ENCODE measurements at places on chromosomes 1 and 21.

DNA sequence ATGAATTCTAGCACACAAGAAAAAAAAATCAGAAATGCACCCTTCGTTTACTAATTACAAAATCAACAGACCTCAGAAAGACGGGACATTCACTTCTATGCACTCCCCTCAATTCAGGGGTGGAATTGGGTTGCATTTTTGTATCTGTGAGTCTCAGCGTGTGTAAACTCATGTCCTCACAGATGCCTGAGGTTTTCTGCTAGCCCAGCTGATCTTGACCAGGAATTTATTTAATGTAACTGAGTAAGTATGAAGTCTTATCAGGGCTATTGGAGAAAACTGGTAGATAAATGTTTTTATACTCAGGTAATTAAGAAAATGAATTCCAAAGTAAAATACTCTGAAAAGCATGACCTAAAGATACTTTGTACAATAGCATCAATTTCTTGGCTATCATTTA lies 167.7 kb downstream of the RUNX1 start:
- DNase-seq = no peak

GRCh38 chr1:220186752-220187151 lies 85.5 kb downstream of the RAB3GAP2 start:
- no peak for DNase-seq

- no peak for DNase-seq
Measured at GRCh38 chr1:119885903-119886783, 10.2 kb downstream of the ADAM30 start.

DNA sequence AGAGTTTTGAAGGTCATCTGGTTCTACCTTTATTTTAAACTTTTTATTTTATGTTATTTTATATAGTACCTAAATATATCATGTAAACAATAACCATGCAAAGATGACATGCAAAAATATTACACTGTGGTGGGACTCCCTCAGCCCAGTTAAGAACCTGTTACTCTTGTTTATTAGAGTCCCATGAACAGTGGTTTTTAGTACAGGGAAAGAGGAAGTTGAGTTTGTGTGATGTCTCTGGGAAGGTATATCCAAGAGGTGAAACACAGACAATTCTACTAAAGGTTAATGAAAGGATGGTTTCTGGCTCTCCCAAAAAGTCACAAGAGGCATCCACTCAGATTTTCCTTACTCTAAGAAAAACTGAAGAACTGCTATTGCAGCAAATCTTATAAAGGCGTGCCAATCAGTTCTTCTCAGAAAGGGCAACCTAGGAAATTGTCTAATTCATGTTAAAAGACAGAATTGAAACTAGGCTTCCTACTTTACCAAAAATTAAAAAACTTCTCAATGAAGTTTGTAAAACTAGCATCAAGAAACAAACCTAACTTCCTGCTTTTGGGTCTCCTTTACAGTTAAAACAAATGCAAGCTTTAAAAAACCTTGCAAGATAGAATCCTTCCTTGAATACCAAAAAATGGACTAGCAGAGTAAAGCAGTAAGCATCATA lies 19.9 kb downstream of the GFI1 start:
- no peak for DNase-seq

DNA sequence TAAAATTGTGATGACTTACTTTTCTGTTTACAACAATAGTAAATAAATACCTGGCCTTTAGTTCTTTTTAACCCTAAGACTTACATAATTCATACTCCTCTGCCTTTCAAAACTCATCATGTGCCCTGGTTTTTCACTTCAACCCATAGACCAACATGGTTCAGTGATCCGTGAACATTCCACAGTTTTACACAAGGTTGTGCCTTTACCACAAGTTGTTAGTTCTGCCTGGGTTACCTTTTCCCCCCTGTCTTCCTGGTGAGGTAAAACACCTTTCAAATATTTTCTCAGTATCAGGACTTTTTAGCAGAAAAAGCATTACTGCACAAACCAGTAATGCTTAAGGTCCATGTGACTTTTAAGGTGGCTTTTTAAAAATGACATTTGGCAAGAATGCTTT lies 1466.4 kb downstream of the PLA2G4A start:
- no peak for DNase-seq

GRCh38 chr21:16243396-16243795 lies 513.6 kb downstream of the USP25 start:
- DNase-seq = no peak

DNA sequence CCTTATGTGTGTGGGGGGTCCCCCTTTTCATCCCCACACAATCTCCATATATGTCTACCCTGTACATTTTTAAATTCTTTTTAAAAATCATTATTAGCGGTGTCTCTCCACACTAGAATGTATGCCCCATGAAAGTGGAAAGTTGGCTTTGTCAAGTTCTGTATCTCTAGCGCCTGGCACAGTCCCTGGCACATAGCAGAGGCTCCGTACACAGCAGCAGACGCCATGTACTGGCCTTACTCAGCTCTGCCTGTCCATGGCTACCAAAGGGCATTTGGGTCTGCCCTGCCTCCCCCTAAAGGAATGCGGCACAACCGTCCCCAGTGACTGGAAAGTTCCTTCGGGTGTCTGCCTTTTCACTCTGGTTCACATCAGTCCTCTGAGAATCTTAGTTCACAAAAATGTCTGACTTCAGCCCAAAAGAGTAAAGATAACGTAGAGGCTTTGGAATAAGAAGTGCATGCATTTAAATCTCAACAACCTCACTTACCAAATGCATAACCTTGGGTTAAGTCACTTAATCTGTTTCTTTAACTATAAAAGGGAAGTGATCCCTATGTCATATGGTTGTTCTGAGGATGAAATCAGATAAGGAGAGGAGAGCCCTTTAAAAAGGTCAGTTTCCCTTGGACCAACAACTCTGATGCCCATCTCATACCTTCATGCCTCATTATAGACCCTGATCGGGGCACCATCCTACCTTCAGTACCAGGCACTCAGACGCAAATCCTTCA lies 61.1 kb downstream of the CD46 start:
- DNase-seq = no peak

GRCh38 chr1:15985611-15986297 lies 9.9 kb upstream of the ZBTB17 start:
- DNase-seq = no peak

GRCh38 chr1:113886417-113887401 lies 672 bp downstream of the BCL2L15 start:
- DNase-seq = no peak

- no peak for DNase-seq
Measured at GRCh38 chr1:6256645-6257044, 4.3 kb downstream of the GPR153 start.

GRCh38 chr1:30909365-30910068 lies 959 bp upstream of the SDC3 start:
- no peak for DNase-seq

DNA sequence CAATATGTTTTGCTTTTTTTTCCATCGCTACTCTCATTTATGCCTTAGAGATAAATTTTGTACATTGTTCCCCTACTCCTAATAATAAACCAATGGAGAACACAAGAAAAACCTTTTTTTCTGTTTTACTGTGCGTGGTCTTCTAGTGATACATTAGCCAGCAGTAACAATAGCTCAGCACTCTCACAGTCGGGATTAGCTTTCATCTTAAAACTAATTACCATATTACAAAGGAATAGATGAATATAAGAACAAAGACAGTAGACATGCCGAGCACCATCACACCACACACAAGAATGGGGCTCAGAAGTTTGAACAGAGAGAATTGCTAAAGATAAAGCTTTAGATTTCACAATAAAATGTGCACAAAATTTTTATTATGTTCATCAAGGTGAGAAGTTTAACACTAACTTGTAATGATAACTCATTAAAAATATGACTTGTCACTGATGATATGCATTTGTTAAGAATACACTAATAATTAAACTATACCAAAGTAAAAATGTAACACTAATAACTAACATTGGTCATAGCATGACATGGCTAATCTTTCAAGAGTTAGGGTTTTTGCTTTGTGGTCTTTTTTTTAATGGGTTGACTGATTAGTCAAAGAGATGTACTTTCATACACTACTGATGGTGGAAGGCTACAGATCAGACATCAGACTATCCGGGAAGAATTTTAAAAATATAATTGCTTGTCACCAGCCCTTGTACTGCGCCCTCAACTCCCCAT lies 61.8 kb downstream of the EXTL2 start:
- no peak for DNase-seq

Measured in NCI-H748 treated with DMSO at 0.1 percent for 48 hours (cell line).